ENCODE measurements at places on chromosomes 13 and 19. TPM values are rescaled to one million over a fixed set of nuclear protein-coding genes. Genes with fewer than 3 reads are reported as not detected.

Gene ZNF681
- 1.8 TPM for total RNA-seq

Gene DAND5
- total RNA-seq, result not detected

Gene PTGIR
- 135 TPM for total RNA-seq

Gene HSD17B14
- 1.3 TPM for total RNA-seq

Gene PROZ
- not detected for total RNA-seq

Gene PLVAP
- total RNA-seq, result 0.12 TPM

Gene CCNE1
- 55.7 TPM for total RNA-seq

Gene GPATCH1
- total RNA-seq, result 13.5 TPM

Gene CYP4F2
- total RNA-seq, result not detected

Gene ZNF101
- total RNA-seq, result 95.2 TPM

Gene RASGRP4
- total RNA-seq, result 0.86 TPM

Gene ZFR2
- total RNA-seq, result 0.32 TPM

Gene GADD45GIP1
- 16.6 TPM for total RNA-seq

All from T-helper 1 cell treated with Interleukin-12 subunit alpha and Interleukin-12 subunit beta and Interleukin-4 antibody, amounts not matched to agents 30 ng/mL and 1 ng/mL, for 36 hours (primary cell).